ENCODE measurements at places on chromosomes 5 and 9.

DNA sequence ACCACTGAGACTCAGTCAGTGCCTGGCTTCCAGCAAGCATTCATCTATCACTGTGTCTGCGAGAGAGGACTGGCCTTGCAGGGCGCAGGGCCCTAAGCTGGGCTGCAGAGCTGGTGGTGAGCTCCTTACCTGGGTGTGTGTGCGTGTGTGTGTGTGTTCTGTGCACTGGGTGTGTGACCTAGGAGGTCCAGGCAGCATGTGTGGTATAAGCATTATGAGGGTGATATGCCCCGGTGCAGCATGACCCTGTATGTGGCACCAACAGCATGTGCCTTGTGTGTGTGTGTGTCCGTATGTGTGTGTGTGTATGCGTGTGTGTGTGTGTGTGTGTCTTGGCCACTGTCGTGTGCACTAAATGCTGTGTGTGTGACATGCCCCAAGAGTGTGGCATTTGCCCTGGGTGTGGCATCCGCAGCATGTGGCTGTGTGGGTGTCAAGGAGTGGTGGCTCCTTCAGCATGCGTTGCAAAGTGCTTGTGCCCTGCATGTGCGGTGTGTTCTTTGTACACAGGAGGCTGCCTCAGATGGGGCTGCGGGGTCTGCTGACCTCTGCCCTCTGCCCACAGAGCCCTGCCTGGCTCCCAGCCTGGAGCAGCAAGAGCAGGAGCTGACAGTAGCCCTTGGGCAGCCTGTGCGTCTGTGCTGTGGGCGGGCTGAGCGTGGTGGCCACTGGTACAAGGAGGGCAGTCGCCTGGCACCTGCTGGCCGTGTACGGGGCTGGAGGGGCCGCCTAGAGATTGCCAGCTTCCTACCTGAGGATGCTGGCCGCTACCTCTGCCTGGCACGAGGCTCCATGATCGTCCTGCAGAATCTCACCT is 3.3 kb downstream of the FGFR4 start:
- DNase-seq, result no peak

GRCh38 chr9:137295238-137295811 is 6.7 kb downstream of the NRARP start:
- DNase-seq, result no peak

DNA sequence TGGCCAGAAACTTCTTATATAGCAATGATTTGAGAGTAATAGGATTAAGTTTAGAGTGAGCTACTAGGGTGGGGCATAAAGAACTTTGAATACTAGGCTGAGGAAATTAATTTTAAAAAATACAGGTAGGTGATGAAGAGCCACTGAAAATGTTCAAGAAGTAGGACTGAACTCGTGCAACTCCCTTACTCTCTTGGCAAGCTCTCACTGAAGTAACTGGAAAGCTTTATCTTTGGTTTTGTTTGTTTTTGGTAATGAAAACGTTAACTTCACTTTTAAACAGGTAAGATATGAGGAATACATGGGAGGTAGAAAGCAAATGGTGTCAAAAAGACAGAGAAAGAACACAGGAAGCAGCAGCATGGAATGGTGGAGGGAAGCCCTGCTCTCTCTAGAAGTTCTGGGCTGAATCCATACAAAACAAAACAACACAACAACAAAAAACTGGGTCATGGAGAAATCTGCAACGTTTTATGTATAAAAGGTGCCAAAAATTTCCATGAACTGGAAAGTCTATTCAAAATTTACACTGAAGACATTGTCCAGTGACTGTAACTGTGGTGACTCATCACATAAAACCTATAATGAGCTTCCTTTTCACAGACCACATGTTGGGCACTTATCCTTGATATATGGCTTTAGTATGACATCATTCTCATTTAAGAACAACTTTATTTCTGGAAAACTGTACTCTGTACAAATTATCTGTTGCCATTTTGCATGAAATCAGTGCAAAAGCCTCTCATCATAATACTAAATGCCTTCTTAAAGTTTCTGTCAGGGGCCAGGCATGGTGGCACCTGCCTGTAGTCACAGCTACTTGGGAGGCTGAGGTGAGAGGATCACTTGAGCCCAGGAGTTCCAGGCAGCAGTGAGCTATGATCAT is 91.2 kb upstream of the CHD1 start:
- no peak for DNase-seq

GRCh38 chr9:75116306-75116705 is 28.0 kb downstream of the OSTF1 start:
- DNase-seq, result no peak

GRCh38 chr5:126676195-126676624 is 75.5 kb downstream of the PHAX start:
- peak; percentile 64 for DNase-seq

DNA sequence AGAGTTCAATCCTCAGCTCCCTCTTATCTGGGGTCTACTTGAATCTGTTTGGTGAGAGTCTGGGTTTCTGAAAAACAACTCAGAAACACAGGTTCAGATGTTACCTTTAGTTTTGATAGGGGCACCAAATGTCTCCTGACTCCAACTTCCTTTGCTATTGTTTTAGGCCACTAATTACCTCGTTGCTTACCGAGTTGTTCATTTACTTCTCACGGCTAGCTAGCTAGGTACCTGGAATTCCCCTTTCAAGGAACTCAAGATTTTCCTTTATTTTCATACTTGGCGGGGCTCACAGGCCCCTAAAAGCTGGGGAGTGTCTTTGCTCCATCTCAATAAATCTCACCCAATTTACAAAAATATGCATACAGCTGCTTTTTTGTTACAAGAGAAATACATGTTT is 111.4 kb downstream of the SLC28A3 start:
- DNase-seq, result no peak

- DNase-seq, result no peak
Measured at GRCh38 chr5:106510321-106510720, 1160.4 kb downstream of the EFNA5 start.

DNA sequence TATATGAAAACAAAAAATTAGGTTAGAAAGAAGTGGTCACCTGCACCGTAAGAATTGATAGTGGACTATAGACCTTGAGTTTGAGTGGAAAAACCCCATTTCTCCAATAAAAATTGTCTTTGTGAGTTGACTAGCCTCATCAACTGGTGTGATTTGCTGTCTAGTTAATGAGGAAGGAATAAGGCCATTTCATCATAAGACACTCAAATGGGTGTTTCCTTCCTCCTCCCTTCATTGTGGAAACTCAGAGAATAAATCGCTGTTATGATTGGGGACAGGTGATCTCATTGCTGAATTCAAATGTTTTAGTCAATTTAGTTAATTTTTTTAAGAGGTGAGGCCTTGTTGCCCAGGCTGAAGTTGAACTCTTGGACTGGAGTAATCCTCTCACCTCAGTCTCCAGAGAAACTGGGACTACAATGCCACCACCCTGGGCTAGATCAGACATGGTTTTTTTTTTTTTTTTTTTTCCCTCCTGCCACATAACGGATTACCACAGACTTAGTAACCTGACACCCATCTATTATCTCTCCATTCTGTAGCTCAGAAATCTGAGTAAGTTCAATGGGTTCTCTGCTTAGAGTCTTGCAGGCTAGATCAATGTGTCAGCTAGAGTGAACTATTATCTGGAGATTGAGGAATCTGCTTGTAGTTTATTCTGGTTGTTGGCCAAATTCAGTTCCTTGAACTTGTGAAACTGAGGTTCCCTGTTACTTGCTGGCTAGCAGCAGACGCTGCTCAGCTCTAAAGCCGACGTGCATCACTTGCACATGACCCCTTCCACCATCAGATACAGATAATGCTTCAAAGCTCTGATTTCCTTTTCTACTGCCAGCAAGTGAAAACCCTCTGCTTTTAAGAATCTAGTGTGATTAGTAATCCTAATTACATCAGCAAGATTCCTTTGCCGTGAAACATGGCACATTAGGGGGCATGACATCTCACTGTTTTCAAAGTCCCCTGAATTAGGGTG is 663.8 kb upstream of the CDH9 start:
- DNase-seq, result no peak

- DNase-seq, result no peak
Measured at GRCh38 chr9:113513536-113513935, 50.0 kb downstream of the RGS3 start.

DNA sequence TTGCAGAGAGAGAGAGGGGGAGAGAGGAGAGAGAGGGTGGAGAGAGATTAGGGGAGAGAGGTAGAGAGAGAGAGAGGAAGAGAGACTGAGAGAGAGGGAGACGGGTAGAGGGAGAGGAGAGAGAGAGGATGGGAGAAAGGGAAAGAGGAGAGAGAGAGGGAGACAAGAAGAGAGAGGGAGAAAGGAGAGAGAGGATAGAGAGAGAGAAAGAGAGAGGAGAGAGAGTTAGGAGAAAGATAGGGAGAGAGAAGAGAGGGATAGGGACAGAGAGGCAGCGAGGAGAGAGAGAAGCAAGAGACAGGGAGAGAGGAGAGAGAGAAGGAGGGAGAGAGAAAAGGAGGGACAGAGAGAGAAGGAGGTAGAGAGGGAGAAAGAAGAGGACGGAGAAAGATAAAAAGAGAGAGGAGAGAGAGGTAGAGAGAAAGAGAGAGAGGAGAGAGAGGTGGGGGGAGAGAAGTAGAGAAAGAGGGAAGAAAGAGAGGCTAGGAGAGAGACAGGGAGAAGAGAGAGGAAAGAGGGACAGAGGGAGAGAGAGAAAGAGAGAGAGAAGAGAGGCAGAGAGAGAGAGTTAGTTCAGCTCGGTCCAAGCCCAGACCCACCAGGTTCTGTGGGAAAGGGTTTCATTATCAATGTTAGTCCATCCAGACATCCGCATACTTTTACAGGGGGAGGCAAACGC is 399.3 kb downstream of the ZSWIM6 start:
- DNase-seq, result no peak

DNA sequence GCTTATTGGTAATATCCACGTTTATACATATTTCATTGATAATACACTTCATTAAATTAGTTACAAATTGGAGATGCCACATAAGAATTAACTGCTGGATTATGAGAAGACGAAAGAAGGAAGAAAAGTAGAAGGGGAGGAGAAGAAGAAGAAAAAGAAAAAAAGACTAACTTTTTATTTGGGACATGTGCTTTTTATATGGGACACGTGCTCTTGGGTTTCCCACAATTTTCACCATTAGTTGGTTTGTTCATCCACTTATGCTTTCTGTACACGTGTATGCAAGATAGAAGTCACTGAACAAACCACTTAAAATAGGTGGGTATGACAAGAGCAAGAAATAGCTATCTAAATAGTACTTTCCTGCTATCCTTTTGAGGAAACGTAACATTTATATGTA is 98.6 kb downstream of the MRPS30 start:
- DNase-seq, result no peak

DNA sequence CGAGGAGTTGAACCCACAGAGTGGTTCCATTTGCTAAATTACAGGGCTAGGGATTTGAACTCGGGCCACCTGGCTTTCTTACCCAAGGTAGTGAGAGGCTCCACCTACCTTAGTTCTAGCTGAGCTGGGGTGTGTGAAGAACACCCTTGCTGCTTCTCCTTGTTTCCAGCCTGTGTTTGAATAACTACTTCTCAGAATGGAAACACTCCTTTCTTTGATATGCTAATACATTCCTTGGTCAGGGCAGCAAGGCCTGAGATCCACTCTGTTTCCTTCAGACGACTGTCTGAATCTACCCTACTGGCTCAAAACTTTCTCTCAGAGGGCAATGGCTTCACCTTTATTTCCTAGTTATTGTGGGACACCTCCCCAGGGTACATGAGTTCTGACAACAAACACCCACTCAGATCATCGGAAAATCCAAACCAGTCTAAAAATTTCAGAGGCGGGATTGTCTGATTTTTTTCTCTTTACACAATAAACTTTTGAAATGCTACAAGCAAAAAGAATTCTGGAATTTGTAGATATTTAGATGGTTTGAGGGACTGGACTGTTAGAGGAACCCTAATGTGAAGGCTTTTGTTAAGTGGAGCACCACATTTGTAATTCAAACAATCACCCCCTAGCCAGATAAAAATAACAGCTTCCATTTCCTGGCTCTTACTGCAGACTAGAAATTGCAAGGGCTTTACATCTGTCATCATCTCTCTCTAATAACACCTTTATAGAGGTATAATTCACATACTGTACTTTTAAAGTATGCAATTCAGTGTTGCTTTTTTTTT is 4.0 kb upstream of the ATP6V1G1 start:
- DNase-seq, result peak; percentile 94

GRCh38 chr5:116517488-116517887 is 57.1 kb downstream of the SEMA6A start:
- DNase-seq, result no peak

DNA sequence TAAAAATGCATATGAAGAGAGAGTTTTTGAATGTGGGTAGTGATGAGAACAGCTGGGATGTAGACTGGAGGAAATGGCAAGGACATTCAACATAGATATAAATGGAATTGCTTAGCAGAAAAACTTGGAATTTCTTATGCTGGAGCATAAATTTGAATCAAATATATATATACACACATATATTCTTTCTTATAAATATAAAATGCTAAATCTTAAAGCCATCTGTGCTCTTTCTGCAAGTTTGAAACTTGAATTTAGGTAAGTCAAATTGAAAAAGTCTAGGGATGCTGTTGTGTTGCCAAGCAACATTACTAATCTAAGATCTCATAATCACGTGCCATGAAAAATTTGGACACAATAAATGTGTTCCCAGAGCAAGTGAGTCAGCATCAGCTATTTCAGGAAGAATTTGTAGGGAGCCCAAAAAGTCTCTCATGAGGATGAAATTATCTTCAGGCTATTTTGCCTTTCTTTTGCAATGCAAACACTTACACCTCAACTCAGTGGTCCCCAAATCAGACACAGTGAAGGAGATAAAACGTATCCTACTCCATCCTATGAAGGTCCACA is 58.4 kb upstream of the ALDH1A1 start:
- DNase-seq, result no peak
